NCI-H1694 (cell line): ENCODE measurements at places on chromosomes 5 and 9.

DNA sequence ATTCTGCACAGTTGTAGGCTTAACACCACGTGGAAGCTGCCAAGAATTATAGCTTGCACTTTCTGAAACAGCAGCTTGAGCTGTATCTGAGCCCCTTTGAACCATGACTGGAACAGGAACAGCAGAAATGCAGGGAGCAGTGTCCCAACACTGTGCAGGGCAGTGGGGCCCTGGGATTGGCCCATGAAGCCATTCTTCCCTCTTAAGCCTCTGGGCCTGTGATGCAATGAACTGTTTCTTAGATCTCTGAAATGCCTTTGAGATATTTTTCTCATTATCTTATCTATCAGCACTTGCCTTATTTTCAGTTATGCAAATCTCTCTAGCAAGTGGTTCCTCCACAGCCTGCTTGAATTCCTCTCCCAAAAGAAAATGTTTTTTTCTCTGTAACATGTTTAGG, 87.0 kb upstream of the MTAP start:
- no peak for DNase-seq

DNA sequence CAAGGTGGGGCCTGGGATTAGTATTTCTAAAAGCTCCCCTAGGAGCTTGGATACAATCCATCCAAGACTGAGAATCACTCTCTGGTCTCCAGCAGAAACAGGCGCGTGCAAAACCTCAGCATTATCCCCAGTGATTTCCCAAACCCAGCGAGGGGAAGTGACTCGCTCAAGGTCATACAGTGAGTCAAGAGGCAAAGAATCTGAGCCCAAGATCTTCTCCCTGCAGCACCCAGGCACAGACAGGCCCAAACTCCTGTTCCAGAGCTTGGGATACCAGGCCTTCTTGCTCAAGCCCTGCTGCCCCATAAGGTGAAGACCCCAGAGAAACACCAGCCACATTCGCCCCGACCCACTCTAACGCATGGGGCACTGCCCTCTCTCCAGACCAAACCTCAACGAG, 33.2 kb downstream of the SHB start:
- DNase-seq = no peak

DNA sequence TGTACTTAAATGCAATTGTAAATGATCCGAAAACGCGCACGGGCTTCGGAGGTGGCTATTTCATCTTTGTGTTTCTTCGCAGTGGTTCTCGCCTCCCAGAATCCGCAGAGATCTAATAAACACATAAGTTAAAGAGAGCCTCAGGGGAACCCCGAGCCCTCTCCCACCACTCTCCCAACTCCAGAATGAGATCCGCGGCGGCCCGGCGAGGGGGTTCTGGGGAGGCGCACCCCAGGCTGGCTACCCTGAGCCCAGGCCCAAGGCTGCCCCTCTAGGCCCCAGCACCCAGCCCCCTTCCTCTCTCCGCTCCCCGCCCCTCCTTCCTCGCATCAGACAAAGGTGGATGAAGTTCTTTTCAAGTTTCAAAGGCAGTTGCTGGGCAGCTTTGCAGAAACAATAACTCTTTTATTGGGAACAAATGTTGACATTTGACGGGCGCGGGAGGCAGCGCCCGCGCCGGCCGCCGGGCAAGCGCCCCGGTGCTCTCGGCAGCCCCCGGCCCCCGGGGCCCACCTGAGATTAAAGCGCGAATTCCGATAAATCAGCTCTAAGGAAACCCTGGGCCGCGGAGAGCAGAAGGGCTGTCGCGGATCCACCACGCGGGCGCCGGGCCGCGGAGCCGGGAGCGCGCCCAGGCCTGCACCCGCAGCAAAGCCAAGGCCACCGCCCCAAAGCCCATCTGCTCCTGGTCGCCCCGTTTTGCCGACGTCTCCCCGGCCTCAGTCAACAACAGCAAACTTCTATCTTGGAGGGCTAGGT, 8.4 kb downstream of the IRX2 start:
- no peak for DNase-seq

DNA sequence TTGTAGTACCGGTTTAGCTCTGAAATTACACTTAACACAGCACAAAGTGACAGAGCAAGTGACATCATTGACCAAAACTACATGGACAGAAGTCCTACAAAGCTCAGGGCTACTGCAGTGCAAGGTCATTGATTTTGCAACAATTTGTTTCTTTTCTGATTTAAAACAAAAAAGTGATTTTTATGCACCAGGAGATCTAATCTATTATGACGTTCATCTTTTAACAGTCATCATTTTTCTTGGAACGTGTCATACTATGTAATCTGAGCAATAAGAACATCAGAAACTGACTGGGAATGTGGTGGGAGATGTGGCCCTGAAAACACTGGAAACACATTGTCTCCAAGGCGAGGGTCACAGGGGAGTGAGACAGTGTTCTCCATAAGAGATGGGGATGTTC, 17.4 kb upstream of the ZFAND5 start:
- no peak for DNase-seq

GRCh38 chr5:100900796-100901781, 2.0 kb downstream of the ST8SIA4 start:
- DNase-seq = peak; percentile 20

- DNase-seq = no peak
Measured at GRCh38 chr5:123881759-123882244, 369.8 kb downstream of the CSNK1G3 start.

DNA sequence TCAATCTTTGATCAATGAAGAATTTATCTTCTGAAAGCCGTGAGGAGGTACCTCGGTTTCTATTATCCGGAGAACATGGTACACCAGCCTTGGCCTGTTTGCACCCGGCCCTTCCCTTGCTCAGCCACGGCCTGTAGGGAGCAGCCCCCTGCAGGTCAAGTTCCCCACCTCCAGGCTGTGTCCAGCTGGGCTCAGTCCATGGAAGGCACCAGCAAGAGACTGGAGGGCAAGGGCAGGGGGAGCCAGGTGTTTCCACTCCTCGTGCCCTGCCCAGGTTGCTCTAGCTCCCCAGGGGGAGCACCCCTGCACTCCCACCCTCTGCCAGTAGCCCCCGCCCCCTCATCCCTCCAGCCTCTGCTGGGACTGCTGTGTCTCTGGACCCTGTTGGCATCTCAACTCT, 87.3 kb upstream of the ADAMTS2 start:
- DNase-seq = no peak

GRCh38 chr9:104934691-104935500, 6.9 kb upstream of the ABCA1 start:
- DNase-seq = no peak

GRCh38 chr5:149337736-149338135, 7.6 kb upstream of the GRPEL2 start:
- DNase-seq = peak; percentile 56

DNA sequence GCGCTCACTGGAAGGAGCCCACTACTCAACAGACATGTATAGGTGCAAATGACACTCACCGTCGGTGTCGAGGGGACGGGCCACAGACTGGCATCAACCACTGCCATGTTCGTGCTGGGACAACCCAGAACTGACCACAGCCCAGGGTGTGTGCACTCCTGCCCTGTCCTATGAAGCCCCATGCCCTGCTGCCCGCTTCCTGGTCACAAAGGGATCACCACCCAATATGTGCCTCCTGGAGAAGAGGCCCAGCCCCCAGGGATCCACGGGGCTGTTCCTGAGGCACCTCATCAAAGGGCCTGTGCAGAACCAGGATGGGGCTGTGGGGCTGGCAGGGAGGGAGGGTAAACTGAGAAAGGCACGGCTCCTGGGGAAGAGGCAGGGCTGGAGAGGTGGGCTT, 43.1 kb downstream of the PRRT1B start:
- no peak for DNase-seq

DNA sequence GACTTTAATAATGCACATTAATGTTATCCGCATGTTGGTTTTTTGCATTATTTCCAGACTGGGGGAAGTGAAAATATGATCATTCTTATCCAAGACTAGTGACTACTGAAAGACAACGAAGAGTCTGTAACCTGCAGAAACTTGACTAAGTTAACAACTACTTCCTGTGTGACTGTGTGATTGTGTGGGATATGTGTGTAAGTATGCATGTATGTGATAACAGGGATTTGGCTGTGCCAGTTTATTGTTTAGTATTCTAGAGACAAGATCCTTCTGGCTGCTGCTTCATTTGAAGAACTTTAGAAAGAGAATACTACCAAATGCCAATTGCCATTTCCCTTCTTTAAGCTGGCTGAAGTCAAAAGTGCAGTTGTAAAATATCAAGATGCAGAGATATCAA, 375.7 kb upstream of the PRR16 start:
- DNase-seq = no peak

DNA sequence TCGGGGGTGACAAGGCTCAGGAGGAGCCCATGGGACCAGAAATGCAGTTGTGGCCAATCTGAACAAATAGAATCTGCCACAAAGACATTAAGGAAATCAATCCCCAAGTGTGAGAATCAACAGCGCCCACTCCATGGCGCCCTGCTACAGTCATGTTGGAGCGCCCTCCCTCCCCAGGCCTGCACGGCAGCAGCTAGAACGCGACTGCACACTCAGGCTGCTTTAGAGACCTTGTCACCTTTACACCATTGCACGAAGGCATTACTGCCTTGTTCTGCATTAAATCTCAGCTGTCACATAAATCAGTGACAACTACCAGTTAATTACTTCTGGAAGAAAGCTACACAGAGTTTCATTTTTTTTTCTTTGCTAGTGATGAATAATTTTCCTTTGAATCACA, 98.7 kb upstream of the SPIN1 start:
- no peak for DNase-seq

- DNase-seq = no peak
Measured at GRCh38 chr5:56415356-56415765, 182.2 kb upstream of the ANKRD55 start.

GRCh38 chr9:26893030-26893676, 551 bp upstream of the CAAP1 start:
- no peak for DNase-seq
